Right renal pelvis (tissue), 4 donors: ENCODE measurements at places on chromosomes 12 and 14.

- DNase-seq = no peak
Measured at GRCh38 chr12:27583981-27584380, 60.0 kb downstream of the PPFIBP1 start.

DNA sequence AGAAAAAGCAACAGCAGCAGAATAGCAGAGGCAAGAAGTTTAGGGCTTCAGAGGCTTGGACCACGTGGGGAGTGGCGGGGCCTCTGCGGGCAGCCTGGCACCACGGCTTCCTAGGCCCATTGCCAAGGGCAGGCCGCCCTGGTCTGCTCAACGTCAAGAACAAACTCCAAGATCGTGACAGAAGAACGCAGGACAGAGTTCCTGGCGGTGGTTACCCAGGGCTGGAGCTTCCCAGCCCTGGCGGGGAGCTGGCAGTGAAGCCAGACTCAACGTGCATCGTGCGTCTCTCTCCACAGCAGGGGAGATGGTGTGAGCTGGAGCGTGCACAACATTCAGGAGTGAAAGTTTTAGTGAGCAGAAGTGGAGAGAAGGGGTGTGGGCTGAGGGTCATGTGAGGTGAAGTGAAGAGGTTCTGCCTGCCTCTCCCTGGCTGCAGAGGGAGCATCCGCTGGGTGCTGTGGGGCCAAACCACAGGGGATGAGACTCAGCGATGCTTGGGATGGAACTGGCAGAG, 13.9 kb upstream of the CACNA2D4 start:
- no peak for DNase-seq

DNA sequence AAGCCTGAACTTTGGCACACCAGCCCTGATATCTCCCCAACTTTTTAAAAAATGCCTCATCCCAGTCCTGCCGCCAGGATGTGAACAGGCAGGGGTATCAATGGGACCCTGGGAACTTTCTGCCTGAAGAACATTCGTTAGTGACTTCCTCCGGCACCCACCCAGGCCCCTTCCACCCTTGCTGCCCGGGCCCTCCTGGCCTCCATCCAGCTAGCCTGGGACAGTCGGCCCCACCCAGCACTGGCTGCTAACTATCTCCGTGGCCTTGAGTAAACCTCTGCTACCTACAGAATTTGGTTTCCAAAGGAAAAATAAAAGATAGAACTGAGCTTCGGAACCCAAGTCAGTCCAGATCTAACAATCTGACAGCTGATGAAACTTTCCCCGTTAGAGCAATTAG, 14.3 kb downstream of the SCARB1 start:
- no peak for DNase-seq

- no peak for DNase-seq
Measured at GRCh38 chr12:78697817-78698415, 166.7 kb upstream of the SYT1 start.
